AG04449 (cell line): ENCODE measurements at places on chromosomes 5 and 9.

DNA sequence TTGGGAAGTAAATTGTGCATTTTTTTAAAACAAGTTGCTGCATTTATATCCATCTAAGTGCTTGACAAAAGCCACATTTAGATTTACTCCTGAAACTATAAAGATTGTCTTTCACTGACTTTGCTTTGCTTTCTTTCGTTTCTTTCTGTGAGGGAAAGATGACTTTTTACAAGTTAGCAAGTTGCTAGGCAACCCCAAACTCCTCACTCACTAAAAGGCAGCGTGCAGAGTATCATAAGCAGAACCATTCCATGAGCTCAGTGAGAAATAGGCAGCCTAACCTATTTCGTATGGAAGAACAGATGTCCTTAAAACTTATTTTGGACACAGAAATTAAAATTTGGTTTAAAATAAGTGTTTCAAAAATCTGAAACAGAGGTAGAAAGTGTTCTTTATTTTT lies 29.0 kb downstream of the KLF9 start:
- no peak for DNase-seq

DNA sequence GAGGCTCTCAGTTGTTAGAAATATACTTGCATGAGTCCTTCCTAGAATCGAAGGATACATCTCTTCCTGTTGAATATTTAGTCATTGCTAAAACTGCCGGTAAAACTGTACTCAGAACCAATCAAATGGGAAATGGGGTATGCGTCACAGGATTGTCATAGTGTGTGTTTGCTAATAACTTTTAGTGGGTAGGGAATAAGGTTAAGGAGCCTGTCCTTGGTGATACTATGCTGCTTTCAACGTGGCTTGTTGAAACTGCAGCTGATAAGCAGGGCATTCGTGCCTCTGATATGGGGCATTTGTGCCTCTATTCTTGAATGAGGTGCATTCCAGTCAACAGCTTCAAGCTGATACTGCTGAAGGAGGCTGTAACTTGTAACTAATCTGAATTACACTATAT lies 26.6 kb downstream of the HABP4 start:
- no peak for DNase-seq

DNA sequence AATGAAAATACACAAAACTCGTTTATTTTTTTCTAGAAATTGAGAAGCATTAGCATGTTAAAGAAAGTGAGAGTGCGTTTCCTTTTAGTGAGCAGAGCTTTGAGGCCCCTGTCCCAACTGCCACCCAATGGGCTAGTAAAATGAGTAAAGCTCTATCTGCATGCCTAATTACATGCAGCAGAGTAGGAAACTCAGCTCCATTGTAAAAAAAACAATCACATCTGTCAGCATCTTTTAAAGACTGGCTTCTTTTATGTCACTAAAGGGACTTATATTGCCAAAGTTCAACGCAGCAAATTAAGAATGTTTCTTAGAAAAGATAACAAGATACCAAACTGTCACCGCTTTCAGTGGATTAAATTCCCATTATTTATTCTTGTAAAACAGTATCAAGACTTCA lies 154.0 kb downstream of the SNCAIP start:
- no peak for DNase-seq

GRCh38 chr5:109164001-109164400 lies 245.8 kb downstream of the PJA2 start:
- no peak for DNase-seq

GRCh38 chr5:3564116-3564515 lies 31.5 kb upstream of the IRX1 start:
- no peak for DNase-seq

DNA sequence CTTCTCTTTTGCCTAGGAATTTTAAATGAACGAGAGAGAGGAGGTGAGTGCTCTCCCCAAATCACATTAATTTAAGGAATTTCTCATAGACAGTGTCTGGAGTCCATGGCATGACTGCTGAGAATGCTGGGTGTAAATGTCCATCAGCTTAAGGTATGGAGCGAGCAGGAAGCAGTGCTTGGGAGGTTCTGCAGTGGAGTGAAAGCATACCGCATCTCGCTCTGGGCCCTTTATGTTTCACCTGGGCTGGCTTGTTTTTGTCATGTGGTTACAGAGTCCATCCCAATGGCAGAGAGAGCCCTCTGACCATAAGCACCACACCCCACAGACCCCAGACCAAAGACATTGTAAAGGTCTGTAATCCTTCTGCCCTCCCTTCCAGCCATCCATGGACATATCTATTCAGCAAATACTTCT lies 20.6 kb upstream of the TNFAIP8 start:
- DNase-seq: no peak

GRCh38 chr5:37803487-37803886 lies 36.4 kb downstream of the GDNF start:
- no peak for DNase-seq

DNA sequence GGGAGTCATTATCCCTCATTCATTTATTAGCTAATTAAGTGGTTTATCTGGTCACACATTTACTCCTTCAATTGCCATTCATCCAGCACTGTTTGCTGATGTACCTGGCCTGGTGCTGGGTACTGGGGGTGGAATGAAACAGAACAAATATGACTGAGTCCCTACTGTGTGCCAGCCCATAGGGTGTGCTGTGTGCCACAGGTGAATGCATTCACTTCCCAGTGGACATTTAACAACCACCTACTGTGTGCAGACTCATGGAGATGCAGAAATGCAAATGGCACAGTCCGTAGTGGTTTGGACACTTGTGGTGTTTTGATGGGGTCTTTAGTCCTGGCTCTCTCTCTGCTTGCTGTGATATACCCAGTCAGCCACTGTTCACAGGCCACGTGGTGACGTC lies 10.5 kb downstream of the NEK6 start:
- no peak for DNase-seq

GRCh38 chr5:11547730-11548129 lies 356.5 kb downstream of the CTNND2 start:
- DNase-seq: no peak

DNA sequence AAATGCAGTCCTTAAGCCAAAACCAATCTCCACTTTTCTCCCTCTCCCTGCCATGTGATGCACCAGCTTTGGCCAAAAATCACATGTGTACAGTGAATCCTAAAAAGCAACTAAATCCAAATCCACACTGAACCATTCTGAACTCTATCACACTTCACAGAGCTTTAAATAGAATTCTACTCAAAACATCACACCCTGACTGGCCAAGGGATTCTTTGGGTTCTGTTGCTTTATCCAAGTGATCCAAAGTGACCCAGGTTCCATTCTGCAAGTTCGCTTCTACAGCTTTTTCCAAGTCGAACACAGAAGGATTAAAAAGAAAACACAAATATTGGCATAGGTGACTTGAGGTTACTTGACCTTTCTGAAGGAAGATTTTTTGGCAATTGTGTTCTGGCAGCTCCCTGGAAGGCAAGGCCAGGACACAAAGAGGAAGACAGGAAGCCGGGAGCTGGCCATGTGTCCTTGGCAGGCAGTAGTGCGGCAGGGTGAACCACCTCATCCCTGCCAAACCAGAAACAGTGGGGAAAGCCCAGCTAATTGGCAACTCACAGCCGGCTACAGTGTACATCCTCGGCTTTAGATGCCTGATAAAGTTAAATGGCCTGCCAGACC lies 115.0 kb downstream of the NFIB start:
- DNase-seq: no peak

GRCh38 chr5:174327317-174327864 lies 281.9 kb downstream of the NSG2 start:
- no peak for DNase-seq

GRCh38 chr9:21316032-21316842 lies 11.1 kb upstream of the IFNA5 start:
- DNase-seq: no peak

DNA sequence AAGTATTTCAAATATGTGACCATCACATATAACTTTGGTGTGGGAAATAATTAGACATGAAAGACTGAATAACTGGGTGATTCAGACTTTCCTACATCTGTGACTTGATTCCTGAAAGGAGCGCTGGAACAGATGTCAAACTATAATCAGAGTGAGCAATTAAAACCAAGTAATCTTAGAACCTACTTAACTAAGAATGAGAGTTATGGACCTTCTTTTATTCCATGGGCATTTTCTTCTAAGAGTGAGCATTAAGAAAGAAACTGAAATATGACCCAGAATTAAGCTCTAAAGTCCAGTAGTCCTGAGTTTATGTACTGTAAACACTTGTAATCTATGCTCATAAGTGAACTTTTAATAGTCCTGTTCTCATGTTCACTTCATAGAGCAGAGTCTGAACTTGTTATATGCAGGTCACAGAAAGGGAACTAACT lies 68.4 kb downstream of the PAM start:
- peak; percentile 29 for DNase-seq

DNA sequence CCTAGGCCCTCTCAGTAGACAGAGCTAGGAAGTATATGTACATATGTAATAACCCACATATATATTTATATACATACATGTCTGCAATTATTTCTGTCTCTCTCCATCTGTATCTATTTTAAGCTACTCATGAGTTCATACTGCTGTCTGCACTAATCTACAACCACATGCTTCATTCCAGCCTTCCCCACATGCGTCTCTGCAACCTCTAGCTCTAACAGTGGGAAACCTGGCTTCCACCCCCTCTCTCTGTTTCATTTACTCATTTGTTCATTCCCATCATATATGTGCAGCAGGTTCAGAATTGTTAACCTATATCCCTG lies 23.3 kb downstream of the DCANP1 start:
- DNase-seq: no peak

- no peak for DNase-seq
These were observed 5.6 kb downstream of the RMI1 start for GRCh38 chr9:83986195-83986594.

DNA sequence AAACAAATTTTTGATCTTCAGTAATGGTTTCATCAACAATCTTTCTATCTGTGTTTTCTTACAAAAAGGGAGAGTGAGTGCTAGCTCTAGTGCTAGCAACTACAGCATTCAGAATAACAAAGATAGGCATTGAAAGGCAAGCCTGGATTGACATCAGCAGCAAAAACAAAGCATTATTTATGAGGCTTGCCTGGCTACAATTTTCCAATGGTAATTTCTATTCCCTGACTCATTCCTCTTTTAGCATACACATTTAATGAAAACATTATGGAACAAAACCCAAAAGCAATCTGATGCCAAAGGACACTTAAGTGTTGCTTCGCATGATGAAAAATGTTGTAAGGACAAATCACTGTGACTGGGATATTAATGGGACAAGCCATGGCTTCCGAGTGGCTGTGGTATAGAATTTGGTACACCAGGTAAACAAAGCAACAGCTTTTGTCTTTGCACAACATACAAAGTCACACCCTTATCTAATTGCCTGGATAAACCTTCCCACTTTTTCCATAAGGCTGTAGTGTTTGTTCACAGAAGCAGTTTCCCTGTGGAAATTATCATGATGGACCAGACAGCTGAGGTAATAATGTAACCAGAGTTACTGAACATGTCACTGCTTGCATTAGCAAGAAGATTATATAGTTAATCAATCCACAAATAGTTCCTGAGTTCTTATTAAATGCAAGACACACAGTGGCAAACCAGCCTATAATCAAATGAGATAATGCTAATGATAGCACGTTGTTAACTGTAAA lies 179.8 kb upstream of the EDIL3 start:
- peak; percentile 21 for DNase-seq

DNA sequence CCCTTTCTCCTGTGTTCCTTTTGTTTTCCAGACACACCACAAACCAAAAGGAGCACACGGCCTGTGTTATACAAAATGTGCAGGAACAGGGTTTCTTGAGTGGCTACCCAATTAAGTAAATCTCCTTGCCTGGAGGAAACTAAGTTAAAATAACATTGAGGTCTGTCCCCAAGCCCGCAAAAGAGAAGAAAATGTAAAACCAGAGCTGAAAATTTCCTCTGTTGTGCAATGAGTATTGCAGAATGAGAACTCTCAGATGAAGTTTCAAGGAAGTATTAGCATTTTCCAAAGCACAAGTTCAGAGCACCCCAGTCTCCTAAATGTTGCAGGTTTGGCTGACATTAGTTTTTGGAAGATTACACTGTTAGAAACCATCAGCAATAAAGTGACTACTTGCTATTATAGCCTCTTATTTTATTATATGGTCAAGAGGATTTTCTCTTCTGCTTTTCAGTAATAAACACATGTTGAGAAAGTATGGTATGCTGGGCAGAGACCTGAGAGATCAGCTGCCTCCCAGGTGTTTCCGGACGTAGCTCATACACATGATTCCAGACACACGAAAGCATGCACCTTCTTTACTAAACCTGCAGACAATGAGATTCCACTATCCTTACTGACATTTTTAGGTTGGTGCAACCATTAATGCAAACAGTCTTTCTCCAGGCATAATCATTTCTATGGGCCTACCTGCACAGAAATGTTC lies 161.3 kb downstream of the SNCAIP start:
- DNase-seq: no peak

GRCh38 chr5:127934791-127935256 lies 148.7 kb upstream of the SLC12A2 start:
- no peak for DNase-seq

DNA sequence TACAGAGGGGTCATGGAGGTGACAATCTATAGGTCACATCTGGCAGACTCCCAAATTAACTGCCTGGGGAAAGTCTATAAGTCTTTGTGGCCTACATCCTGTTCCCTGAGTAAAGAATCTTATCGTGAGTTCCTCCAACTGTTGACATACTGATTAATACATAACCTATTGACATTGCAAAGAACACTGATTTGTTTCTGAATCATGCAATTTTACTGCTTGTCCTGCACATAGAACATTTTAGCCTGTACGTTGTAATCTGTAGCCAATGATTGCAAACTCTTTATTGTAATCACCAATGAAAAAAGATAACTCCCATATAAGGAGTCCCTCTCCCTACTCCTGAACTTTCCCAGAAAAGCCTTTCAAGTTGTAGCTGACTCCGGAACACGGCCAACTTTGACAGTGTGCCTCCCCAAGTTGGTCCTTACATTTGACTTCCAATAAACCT lies 18.8 kb upstream of the OR2K2 start:
- no peak for DNase-seq

DNA sequence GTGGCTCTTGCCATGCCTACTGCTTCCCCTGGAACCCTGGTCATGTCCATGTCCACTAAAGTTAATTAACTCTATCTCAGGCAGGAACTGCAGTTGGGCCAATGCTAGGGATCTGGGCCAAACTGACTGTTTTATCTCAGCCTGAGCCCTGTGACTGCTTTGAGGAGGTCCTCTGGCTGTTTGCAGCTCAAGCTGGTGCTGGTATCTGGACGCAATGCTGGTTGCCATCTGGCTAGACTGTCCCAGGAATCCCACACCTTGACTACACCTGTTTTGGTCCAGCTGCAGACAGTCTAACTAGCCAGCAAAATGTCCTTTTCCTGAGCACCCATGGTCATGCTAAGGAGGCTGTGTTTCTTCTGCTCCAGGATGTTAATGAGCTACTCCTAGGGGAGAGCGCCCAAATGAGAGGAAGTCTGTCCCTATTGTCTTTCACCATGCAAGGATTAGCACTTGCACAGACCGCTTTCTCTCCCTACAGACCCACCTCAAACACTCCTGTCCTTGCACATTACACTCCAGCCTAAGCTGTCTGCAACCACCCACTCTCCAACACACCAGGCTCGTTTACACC lies 251.0 kb downstream of the SH3GL2 start:
- DNase-seq: no peak

- DNase-seq: no peak
These were observed 162.8 kb downstream of the GABRG2 start for GRCh38 chr5:162230348-162230747.
